RWPE1 (cell line): ENCODE measurements at places on chromosomes 5 and 9.

- DNase-seq, result no peak
Observed at GRCh38 chr9:72044095-72044494, 16.3 kb downstream of the C9orf57 start.

DNA sequence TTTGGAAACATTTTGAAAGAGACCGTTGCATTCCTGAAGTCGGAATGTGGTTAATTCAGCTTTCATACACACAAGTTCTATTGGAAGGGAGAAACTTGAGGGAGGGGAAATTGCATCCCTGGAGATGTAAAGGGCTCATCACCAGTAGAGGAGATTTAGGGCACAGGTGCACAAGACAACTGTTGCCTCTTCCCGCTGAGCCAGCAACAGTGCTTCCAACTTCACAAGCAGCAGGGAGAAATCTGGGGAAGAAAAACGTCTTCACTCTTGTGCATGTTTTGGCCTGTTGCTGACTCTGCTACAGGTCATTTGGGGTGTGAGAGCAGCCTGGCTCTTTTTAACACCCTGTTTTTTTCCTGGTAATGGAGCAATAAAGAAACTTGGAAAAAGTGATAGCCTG, 277.9 kb downstream of the GAS1 start:
- DNase-seq, result no peak

DNA sequence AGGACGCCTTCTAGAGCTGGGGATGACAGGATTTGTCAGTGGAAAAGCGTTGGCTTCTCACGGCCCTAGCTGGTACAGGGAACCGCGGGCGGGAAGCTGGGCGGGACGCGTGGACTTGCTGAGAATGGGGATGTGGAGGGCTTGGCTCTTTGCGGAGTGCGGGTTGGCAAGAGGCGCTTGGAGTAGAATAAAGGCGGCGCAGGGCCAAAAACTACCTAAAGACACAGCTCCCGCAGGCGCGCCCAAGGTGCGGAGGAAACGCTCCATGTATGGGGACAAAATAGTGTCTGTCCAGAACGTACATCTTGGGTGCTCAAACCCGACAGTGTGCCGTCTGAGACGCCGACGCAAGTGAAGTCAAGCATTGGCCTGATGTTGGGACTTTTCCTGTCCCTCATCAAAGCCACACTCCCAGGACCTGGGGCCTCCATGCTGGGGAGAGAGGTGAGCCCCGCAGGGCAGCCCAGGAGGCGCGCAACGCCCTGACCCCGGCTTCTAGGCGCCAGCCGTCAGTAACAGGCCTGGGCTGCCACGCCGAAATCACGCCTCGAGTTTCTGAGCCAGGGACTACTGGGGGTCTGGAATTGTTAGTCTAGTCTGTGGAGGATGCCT, 1.6 kb upstream of the NKX2-5 start:
- no peak for DNase-seq

- no peak for DNase-seq
Observed at GRCh38 chr9:121640491-121641223, 10.8 kb upstream of the DAB2IP start.

DNA sequence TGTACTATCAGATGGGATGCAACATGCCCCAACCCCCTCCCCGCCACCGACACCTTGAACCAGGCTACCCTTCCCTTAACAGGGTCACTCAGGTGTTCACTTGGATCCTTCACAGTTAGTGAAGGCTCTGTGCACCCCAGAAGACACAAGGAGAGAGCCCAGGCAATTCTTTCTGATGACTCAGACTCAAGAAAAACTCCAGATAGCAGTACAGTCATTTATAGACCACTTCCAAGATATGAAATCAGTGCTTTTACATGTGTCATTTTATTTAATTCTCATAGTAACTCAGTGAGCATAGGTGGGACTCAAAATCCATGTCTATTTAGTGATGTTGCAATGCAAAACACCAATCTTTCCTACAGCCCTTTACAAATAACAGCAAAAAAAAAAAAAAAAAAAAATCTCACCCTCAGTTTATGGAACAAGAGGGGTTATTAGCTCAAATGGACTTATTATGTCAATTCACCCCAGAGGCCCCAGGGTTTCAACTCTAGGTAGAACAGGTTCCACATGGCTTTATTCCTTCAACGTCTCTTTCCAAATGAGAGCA, 71.9 kb downstream of the FOXD1 start:
- DNase-seq, result peak; percentile 44

DNA sequence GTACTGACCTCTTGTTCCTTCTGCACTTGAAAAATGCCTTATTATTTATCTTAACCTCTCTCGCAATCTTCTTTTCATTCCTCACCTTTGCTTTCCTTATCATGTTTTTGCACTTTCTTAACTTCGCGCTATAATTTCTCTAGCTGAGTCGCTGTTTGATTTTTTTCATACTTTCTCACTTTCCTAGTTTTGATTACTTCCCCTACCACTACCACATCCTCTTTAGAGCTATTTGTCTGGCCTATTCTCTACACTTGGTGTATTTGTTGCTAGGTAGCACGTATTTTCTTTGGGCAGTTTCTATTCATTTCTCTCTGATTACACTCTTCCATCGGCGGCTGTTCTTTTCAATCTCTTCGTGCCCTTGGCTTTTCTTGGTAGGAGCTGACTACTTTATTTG, 611.8 kb downstream of the BNC2 start:
- no peak for DNase-seq

DNA sequence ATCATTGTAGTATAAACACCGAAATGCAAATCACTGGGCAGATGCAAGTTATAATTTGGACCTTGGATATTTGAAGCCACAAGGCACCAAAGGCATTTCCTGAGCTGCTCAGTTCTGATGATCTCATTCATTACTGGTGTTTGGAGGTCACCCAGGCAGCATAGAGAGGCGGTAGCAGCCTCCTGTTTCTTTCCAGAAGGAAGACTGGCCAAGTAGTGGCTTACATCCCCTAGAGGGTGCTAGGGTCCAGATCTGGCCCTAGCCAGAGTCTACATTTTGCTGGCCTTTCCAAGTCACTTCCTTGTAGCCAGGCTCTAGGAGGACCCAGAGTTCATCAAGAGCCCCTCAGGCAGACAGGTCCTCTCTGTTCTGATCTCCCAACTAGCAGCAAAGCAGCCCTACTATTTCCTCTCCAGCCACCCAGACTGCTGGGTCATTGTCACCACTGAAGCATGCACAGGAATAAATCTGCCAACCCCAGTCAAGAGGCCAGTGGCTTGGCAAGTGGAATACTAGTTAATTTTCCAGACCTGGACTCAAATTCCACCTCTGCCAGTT, 33.4 kb upstream of the TTC1 start:
- DNase-seq, result peak; percentile 29

DNA sequence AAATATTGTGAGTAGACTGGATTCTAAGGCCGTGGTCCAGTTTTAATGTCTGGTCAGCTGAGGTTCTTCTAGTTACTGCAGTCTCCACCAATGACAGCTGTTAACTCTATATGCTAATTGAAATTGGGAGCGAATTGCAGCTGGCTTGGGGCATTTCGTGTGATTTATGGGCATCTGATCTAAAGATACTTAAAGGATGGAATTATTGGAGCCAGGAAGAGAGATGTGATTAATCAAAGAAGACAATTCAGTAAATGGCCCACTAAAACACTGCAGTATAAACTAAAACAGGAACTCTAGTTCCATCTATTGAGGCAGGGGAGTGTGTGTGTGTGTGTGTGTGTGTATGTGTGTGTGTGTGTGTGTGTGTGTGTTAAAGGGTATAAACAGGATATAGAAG, 157.5 kb upstream of the IQGAP2 start:
- no peak for DNase-seq

DNA sequence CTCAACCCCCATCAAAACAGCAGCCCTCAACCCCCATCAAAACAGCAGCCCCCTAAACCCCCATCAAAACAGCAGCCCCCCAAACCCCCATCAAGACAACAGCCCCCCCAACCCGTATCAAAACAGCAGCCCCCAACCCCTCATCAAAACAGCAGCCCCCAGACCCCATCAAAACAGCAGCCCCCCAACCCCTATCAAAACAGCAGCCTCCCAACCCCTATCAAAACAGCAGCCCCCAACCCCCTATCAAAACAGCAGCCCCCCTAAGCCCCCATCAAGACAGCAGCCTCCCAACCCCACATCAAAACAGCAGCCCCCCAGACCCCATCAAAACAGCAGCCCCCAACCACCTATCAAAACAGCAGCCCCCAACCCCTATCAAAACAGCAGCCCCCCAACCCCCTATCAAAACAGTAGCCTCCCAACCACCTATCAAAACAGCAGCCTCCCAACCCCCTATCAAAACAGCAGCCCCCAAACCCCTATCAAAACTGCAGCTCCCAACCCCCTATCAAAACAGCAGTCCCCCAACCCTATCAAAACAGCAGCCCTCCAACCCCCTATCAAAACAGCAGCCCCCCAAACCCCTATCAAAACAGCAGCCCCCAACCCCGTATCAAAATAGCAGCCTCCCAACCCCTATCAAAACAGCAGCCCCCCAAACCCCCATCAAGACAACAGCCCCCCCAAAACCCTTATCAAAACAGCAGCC, 1.2 kb downstream of the TPPP start:
- DNase-seq, result no peak

- no peak for DNase-seq
Observed at GRCh38 chr9:3793971-3794383, 268.2 kb upstream of the RFX3 start.

- no peak for DNase-seq
Observed at GRCh38 chr5:125446986-125447385, 700.5 kb upstream of the ZNF608 start.

GRCh38 chr5:13976867-13977830, 32.7 kb upstream of the DNAH5 start:
- peak; percentile 70 for DNase-seq

GRCh38 chr9:81565609-81566008, 123.7 kb downstream of the TLE1 start:
- DNase-seq, result no peak

DNA sequence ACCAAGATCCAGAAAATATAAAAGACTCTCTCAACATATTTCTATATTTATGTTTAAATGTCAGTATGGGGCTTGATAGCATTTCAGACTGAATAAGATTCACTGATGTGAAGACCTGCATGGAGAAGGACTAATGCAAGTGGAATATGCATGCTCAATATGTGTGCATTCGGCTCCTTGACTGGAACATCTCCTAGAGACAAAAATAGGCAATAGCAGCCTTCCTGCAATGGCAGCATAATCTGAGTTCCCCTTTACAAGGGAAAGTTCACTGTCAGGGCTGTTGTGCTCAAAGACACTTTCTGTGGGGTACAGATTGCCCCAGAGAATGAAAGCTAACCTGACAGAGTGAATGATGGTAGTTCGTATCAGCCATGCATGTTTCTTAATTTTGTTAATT, 42.4 kb downstream of the STARD4 start:
- no peak for DNase-seq

DNA sequence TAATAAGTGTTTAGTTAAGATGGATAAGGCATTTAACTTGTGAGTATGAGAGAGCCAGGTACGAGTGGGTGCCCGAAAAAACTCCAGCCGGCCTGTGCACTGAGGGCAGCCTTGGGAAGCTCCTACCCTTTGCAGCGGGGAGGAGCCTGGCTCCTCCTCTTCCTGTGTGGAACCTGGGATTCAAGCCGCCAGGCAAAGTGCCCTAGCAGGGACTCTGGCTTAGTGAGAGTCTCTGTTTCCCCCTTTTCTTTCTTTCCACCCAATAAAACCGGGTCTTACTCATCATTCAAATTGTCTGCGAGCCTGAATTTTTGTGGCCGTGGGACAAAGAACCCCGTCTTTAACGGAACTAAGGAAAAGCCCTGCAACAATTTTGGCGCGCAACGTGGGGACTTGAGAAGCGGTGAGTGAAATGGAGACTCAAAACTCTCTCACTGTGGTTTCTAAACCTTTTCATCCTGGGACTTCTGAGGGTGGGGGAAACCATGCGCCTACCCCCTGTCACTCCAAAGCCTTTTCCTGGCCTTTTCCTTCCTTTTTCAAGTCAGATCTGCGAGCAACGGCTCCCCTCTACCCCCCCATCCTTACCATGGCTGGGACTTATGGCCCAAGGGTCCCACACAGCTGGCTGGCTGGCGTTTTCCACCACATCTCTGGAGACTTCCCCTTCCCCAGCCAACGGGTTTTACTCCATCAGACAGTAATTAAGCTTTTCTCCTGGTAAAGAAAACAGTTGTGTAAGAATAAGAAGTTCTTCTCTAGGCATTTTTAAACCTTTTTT, 535.7 kb upstream of the ACO1 start:
- DNase-seq, result no peak

GRCh38 chr5:54098267-54098666, 212.1 kb downstream of the ARL15 start:
- DNase-seq, result no peak

- DNase-seq, result peak; percentile 92
Observed at GRCh38 chr5:67209141-67209771, 12.7 kb upstream of the CD180 start.

- DNase-seq, result no peak
Observed at GRCh38 chr5:132915681-132916080, 42.2 kb downstream of the LEAP2 start.

GRCh38 chr5:6291961-6292360, 86.4 kb downstream of the MED10 start:
- no peak for DNase-seq

DNA sequence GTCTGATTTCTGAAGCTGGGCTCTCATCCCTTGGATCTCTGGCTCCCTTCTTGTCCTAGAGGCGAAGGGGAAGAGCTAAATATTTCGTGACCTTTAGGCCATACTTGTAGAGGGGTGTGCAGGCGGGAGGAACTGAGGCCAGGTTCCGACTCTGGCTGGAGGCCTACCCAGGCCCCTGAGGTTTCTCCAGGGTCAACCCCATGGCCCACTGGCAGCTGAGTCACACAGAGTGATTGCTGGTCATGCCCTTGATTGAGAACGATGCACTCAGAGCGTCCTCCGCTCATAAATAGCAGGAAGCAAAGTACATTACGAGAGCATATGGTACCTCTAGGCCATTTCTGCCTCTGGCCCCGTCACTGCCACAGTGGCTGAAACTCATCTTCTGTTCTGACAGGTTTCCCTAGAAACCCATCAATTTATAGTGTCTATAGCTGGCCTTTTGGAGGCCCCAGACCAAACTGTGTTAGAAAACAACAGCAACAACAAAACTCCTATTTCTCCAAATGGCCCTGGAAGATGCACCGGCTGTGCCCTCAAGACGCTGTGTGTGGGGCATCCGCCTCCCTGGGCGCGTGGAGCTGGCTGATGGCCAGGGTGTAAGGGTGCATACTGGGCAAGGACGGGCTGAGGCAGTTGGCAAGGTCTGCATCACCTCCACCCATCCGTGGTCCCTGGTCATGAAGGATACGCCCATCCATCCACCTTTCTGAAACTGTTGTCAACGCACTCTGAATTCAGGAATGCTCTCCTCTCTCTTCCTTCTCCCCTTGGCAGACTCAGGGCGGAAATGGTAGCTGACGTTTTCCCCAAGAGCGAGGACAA, 32.9 kb upstream of the FCN1 start:
- no peak for DNase-seq
